Activated naive CD4-positive, alpha-beta T cell treated with Interleukin-2 at 50 U/mL for 16 hours (primary cell): ENCODE measurements at places on chromosomes 1 and 21.

GRCh38 chr1:44643721-44644334 lies 30.5 kb downstream of the TMEM53 start:
- no peak for DNase-seq

GRCh38 chr1:96409689-96410088 lies 311.9 kb upstream of the PTBP2 start:
- DNase-seq = no peak

DNA sequence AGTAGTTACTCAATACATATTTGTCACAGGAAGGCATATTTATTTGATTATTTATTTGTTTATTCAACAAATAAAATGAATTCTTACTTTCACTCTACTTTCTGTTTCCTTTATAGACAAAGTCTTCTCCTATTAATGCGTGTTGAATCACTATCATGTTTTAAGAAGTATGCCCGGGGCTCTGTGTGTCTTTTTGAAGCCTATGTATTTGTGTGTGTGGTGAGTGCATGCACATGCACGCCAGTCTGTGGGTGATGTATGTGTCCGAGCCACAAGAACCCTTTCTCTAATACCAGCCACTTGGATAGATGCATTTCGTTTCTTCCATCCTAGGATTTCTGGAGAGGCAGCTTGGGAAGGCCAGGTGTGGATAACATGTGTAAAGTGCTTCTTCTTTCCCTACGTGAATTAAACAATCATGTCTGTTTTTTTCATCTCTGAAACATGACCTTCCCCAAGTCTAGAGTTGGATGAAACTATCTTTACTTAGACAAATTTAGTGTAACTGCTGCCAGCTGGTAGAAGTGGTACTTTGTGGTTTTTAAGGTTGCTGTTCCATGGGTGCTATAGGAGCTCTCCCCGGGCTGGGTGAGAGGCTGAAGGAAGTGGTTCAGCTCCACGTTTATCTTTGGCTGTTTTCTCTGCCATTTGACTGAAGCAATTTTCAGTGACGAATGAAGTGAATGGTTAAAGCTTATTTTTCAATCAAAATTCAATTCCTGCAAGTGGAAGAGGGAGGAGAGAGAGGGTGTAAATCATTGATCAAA lies 46.8 kb upstream of the PPM1J start:
- DNase-seq = no peak

- DNase-seq = no peak
Measured at GRCh38 chr1:58927041-58927721, 143.3 kb upstream of the JUN start.

GRCh38 chr1:230913496-230913895 lies 45.2 kb upstream of the C1orf198 start:
- DNase-seq = no peak

DNA sequence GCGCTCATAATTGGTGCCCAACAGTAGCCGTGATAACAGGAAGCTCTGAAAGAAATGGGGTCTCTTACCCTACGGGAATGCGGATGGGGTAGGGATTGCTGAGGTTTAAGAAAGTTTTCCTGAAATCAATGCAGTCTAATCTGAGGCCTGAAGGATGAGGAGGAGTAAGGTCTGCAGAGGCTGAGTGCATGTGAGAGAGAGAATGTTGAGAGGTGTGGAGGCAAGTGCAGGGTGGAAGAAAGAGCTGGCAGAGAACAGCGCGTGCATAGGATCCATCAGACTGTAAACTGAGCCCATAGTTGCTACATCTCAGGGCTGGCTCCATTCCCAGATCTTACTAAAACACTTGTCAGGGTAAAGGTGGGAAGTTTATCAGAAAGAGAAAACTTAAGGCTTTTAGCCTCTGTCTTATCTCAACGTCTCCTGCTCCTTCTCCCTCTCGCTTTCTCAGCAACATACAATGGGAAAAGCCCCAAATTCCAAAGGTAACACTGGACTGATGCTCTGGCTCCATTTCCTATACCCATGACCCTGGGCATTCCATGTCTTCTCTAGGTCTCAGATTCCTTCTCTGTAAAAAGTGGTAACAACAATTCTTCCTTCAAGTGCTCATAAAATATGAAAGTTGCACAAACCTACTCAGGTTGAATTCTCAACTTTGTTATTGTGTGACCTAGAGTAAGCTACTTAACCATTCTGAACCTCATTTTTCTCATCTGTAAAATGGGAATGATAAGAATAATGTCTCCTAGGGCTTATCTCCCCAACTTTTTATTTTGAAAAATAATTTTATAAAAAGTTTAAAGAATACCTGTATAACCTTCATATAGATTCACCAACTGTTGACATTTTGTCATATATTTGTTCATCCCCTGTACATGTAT lies 75.2 kb downstream of the SH3GLB1 start:
- no peak for DNase-seq

GRCh38 chr1:153357853-153358690 lies at the start of gene S100A9:
S100A9 (plus strand) TSS chr1:153357854; CDS start chr1:153358284, 430 bp downstream.
- DNase-seq = no peak

DNA sequence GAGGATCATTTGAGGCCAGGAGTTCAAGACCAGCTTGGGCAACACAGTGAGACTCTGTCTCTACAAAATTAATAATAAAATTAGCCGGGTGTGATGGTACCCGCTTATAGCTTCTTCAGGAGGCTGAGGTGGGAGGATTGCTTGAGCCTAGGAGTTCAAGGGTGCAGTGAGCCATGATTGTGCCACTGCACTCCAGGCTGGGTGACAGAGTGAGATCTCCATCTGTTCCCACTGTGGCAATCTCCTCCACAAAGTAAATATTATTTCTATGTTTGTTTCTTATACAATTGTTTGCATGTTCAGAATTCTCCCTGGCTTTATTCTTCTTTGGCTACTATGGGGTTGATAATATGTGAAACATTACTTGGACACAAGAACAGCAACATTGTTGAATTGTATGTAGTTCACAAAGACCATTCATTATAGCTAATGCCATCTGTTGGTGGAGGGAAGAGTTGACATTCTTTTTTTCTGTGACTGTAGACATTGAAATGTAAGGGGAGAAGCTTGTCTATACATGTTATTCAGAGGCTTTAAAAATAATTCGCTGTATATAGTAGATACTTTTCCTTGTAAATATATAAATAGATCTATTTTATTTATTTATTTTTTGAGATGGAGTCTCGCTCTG lies 47.8 kb upstream of the SRSF10 start:
- no peak for DNase-seq
